ENCODE measurements at places on chromosomes 1 and 21.

DNA sequence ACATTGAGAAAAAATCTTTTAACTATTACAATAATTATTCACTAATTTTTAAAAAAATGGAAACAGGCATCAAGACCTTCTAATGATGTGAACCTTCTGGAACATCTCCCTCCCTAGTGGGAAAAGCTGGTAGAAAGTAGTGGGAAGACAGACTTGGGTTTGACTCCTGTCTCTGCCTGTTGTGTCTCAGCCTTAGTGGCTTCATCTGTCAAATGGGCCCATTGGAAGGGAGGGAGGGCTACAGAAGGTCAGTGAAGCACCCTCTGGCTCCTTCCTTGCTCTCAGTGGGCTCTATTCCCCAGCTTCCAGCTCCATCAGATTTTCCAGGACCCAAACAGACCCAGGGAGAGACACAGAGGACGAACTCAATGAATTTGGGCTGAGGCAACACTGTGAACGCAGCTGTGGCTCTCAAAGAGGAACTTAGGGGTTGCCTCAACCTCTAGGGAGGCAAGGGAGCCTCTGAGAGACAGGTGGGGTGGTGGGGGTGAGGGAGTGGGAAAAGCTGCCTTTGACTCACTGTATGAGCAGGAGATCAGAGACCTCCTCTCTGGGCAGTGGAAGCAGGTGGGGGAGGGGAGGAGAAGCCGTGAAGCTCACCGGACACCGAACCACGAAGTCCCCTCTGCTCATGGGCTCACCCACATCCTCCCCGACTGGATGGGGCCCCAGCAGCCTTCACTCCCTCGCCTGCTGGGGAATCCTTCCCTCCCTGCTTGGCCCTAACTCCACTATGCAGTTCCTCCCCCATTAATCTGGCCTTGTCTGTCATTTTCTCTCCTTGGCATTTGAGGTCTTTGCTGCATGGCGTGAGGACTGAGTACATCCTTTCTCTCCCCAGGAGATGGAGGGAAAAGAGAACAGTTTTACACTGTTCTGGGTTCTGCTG lies 4.5 kb downstream of the CNR2 start:
- DNase-seq = no peak

GRCh38 chr1:228891272-228892034 lies 156.2 kb downstream of the RHOU start:
- no peak for DNase-seq

DNA sequence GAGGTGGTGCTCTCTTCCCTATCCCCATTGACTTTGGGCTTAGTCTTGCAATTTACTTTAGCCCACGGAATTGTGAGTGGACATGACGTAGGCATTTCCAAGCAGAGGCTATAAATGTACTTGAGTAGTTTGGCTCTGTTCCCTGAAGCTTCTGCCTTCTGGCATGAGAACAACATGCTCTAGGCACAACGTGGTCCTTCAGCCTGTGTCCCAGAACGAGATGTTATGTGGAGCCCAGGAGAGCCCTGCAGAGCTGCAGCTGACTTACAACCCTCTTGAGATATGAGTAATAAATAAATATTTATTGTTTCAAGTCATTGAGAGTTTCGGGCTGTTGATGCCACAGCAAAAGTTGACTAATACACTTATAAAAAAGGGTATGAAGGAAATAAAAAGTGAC lies 105.2 kb upstream of the HMGB4 start:
- no peak for DNase-seq

- DNase-seq = no peak
Measured at GRCh38 chr1:209587789-209588188, 4.3 kb downstream of the CAMK1G start.

- DNase-seq = no peak
Measured at GRCh38 chr21:28704746-28705145, 287.9 kb downstream of the LTN1 start.

All from DMS153 (cell line).